ENCODE measurements at places on chromosomes 11 and 22.

GRCh38 chr11:92123540-92123939, 101.1 kb upstream of the FAT3 start:
- DNase-seq = no peak

DNA sequence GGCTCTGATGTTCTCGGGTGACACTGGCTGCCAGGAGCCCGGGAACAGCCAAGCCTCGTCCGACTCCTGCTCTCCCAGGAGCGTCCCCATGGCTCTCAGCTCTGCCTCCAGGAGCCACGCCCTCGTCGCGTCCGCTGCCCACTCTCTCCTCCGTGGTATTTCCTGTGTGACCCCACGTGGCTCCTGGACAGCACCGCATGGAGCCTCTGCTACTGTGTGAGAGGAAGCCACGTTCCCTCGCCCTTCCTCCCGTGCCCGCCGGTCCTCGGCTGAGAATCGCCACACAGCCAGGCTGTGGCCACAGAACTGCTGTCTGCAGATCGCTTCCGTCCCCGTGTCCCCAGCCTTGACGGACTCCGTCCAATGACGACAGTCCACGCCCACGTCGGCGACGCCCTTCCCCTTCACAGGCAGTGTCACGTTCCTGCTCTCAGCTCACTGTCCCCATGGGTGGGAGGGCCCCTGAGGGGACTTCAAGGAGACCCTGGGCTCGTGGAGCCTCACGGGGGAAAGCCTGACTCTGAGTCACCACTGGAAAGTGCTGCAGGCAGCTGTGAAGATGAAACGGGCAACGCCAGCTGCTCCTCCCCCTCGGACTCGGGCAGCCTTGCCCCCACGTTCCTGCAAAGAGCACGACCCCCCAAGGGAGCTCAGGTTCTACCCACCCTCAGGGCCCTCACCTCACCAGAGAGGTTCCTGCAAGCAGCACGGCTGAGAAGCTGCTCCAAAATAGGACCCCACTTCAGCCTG, 458.5 kb downstream of the BRD1 start:
- DNase-seq = no peak

DNA sequence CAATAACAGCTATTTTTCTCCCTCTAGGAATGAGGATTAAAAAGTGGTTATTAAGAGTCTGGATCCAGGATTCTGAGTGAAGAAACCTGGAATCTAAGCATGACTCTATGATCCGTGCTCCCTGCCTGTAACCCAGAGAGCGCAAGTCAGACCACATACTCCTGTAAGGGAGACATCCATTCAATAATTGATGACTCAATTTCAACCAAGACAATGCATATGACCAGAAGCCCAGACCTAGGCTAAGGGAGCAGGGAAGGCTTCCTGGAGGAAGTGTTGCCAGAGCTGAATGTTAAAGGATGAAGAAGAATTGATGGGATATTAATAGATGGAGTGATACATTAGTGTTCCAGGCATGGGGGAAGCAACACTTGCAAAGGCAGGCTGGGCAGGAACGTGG, 13.8 kb upstream of the PAMR1 start:
- no peak for DNase-seq

DNA sequence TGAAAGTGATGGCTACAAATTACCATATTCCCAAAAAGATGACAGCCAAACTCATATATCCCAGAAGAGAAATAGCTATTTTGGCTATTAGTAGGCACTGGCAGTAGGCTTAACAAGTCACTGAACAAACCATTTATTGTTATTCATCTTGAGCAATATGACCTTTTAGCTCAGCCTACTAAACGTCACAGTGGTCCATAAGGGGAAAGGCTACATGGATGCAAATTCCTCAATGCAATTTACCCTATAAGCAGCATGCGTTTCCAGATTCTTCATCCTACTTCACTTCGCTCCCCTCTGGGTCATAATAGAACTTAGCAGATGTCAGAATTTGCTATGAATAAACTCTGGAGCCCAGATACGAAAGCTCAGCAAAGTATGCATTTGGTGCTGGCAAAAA, 114.0 kb downstream of the SIK3 start:
- DNase-seq = no peak

DNA sequence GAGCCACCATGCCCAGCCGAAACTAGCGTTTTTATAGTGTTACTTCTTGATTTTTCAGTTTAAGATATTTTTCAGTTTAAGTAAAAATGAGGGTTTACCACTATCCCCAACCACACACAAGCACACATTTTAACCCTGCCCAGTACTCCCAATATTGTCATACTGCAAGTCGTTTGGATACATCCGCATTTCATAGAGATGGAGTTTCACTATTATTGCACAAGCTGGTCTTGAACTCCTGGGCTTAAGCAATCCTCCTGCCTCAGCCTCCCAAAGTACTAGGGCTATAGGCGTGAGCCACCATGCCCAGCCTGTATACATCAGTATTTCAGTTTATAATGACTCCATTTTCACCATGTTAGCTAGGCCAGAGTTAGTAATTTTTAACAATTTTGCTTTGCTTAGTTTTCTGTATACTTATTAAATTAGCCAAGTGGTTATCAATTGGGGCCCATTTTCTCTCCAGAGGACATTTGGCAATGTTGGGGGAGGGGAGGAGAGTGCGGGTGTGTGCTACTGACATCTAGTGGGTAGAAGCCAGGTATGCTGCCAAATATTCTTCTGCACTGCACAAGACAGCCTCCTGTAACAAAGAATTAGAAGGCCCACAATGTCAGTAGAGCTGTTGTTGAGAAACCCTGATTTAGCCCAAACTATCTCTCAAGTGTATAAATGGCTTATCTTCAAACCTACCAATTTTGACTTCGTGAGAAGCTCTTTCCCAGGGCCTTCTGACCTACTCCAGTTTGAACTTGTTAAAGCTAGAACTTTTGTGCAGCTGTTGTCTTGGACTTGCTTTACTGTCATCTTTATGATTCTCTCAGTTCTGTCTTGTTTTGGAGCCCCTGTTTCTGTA, 7.3 kb downstream of the USP47 start:
- DNase-seq = peak; percentile 77

DNA sequence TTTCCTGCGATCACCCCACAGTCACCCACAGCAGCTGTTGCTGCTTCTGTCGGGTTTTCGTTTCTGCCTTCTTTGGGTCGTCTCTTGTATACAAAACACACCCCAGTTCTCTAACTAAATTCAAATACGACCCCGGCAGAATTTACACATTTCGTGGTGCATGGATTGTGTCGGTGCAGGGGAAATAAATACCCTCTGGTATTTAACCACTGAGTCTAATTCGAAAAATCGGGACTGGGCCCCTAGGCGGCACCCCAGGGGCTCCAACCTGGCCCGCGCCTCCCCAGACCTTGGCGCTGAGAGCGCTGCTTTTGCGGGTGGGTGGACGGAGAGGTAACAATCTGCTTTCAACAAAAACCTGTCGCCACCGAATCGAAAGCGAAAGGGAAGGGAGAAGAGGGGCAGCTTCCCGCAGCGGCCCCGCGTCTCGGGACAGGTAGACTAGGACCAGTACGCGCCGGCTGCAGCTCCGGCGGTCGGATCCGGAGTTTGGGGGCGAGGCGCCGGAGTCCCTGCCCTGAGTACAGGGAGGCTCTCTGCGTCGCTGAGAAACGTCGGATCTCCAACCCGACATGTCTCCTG, 4.4 kb downstream of the ALX4 start:
- no peak for DNase-seq

DNA sequence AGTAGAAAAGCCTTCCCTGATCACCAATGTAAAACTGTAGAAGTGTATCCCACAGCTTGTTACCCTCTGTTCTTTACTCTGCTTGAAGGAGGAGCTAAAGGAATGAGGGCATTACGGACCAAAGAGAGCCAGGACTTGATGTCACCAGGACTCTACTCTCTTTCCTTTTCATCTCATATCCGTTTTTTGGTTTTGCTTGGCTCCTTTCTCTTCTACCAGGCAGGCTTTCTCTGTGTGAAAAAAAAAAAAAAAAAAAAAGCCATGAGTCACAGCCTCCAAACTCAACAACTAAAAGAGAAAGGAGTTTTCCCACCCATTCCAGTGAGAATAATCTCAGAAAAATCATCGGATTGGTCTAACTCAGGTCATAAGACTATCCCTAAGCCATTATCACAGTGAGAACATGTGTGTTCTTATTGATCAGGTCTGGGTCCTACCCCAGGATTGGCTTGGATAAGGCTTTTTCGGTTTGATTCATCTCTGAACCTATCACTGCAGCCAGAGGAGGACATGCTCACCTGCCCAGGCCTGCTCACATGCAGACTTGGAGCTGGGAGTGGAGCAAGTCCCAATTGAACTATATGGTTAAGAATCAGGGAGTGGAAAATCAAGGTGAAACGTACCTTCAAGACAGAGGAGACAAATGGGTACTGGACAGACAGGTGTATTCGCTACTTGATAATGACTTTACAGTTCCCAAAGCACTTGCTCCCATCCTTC, 19.4 kb upstream of the LRRC55 start:
- DNase-seq = no peak

- no peak for DNase-seq
Observed at GRCh38 chr11:28108958-28109357, 770 bp downstream of the METTL15 start.

DNA sequence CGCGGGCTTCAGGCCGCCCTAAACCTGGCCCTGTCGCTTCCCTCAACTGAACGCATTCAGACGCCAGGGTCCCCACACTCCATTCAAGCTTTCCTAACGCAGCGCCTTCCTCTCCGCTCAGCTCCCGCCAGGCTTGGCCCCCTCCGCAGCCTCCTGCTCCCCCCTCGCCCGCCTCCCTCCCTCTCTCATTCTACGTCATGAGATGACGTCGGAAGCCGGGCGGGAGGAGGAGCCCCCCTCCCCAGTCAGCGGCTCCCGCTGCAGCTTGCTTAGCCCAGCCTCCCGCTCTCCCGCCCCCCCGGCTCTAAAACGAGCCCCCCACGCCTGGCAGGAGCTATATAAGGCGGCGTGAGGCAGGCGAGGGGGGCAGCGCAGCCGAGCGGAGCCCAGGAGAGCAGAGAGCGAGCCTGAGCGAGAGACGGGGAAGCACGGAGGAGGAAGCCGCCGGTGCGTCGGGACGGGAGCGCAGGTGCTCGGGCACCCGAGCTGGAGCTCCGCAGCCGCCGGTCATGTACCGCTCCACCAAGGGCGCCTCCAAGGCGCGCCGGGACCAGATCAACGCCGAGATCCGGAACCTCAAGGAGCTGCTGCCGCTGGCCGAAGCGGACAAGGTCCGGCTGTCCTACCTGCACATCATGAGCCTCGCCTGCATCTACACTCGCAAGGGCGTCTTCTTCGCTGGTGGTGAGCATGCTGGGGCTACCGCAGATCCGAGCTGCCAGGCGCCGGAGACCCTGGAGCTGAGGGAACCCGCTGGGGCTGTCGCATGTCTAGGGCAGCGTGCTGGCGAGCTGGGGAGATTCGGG, at the start of gene NPAS4:
TSS of gene NPAS4 (plus strand) at position 365 of the 806 bp plus-strand sequence. CDS start at position 510, 145 bp downstream.
- peak; percentile 86 for DNase-seq

GRCh38 chr11:94151903-94152677, 23.4 kb downstream of the PANX1 start:
- DNase-seq = no peak

GRCh38 chr11:35383953-35384352, 35.4 kb downstream of the SLC1A2 start:
- no peak for DNase-seq

GRCh38 chr11:125289419-125290098, 125.0 kb downstream of the PKNOX2 start:
- DNase-seq = no peak

DNA sequence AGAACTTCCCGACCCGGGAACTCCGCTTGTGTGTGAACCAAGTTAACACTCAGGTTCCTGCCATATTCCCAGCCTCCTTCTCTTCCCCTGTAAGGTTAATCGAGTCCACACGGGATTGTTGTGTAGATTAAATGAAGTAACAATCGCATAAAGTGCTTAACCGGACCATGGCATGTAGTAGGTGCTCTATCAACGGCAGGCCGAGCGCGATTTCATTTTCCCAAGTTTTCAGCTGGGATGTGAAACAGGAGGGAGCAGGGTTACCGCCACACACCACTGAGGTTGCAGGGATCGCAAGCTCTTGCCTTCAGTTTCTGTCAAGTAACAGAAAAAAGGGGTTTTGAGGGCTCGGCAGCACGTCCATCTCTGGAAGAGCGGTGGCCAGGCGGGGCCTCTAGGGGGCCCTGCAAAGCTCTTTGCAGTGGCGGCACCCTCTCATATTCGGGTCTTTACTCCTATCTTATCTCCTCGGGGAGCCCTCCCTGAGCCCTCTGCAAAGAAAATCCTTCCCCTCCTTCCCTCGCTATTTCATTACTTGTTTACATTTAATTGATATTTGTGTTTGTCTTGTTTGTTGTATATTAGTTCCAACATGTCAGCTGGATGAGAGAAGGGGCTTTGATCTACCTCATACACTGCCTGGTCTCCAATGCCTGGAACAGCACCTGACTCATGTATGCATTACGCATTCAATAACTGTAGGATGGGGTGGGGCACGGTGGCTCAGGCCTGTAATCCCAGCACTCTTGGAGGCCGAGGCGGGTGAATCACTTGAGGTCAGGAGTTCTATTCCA, 816 bp upstream of the PLEKHA7 start:
- peak; percentile 53 for DNase-seq

GRCh38 chr11:114466742-114467141, 27.5 kb downstream of the REXO2 start:
- no peak for DNase-seq

- no peak for DNase-seq
Observed at GRCh38 chr11:124930799-124931198, 5.0 kb downstream of the HEPACAM start.

DNA sequence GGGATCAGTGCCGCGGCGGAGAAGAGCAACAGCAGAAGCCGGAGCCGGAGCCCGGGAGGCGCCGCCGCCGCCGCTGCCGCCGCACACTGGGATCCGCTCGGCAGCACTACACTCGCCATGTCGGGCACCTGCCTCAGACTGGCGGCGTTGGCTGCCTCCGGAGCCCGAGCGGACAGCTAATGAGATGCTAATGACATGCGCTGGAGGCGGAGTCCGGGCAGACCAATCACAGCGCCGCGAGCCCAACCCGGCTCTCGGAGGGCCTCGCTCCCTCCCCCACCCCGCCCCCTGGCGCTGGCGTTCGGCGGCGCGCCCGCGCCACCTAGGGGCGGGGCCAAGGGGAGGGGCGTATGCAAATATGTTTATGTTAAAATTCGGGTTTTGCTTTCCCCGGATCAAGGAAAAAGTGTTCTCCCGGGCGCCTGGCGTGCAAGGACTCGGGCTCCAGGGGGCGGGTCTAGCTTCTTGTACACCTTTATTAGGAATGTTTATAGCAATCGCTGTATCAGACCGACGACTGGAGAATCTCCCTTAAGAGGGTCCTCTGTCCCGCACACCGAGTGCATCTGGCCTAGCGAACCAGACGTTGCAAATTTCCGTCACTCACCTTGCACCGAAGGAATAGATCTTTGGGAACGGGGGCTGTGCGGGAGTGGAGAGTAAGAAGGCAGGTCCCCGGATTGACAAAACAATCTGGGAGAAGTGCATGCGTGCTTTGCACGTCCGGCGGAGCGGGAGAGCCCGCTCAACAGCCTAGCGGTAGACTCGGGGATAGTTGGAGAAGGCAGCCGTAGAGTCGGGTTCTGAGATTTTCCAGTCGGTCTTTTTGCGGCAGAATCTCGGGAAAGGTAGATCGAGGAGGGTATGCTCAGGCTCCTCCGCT, at the start of gene CADM1:
TSS of gene CADM1 (minus strand) at position 140 of the 883 bp plus-strand sequence.
- DNase-seq = peak; percentile 99
